ENCODE measurements at places on chromosomes 12 and 14. TPM values are rescaled to one million over a fixed set of nuclear protein-coding genes. Genes with fewer than 3 reads are reported as not detected.

GRCh38 chr12:88716240-88716639 lies 136.0 kb upstream of the KITLG start:
- no peak overlapping the region for H3K4me3 ChIP-seq
- no peak for DNase-seq
- no peaks in the 10 kb centered on the region for H3K27me3 ChIP-seq

DNA sequence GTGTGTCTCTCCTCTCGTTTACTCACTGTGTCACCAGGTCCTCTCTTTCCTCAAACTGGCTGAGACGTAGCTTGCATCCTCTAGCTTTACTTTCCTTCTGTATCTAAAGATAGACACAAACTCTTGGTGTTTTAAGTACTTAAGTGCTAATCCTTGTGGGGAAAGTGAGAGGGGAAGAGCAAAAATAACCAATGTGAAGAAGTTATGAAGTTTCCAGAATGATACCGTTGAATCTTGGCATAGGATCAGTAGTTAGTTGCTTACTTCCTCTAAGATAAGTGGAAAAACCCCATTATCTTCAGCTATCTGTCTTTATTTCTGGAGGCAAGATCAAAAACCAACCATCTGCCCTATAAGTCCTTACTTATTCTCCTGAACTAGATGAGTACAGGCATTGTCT lies 10.6 kb downstream of the FAR2 start:
- peak overlapping the region; percentile 7 for H3K4me3 ChIP-seq
- no peaks in the 10 kb centered on the region for H3K27me3 ChIP-seq
- peaks cover 14% of the 10 kb centered on the region for H3K4me1 ChIP-seq
- no peak overlapping the region for H3K27ac ChIP-seq
- DNase-seq = no peak
- no peaks in the 10 kb centered on the region for H3K36me3 ChIP-seq

DNA sequence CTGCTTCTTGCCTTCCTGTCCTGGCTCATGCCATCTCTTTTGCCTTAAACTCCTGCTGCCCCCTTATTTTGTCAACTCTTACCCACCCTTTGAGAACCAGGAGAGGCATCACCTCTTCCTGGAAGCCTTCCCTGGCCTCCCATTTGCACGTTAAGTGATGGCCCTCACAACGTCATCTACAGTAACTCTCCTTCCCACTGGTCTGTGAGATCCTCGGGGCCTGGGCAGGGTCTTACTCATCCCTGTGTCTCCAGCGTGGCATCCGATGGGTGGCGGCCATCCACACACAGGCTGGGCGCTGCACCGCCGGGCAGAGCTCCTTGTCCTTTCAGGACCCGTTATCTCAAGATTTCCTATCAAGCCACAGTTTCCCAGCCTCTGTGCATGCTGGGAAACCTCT lies 16.8 kb upstream of the CACNA2D4 start:
- peaks cover 4% of the 10 kb centered on the region for H3K4me1 ChIP-seq
- H3K36me3 ChIP-seq = peaks cover 17% of the 10 kb centered on the region
- no peak for DNase-seq
- no peaks in the 10 kb centered on the region for H3K27me3 ChIP-seq
- H3K27ac ChIP-seq = no peak overlapping the region

- DNase-seq = peak; percentile 42
- no peaks in the 10 kb centered on the region for H3K27me3 ChIP-seq
- H3K4me1 ChIP-seq = peaks cover 100% of the 10 kb centered on the region
- H3K36me3 ChIP-seq = peaks cover 87% of the 10 kb centered on the region
- peak overlapping the region; percentile 99 for H3K27ac ChIP-seq
- H3K4me3 ChIP-seq = peak overlapping the region; percentile 90
These were observed 53.9 kb downstream of the DAD1 start for GRCh38 chr14:22535126-22535525.

DNA sequence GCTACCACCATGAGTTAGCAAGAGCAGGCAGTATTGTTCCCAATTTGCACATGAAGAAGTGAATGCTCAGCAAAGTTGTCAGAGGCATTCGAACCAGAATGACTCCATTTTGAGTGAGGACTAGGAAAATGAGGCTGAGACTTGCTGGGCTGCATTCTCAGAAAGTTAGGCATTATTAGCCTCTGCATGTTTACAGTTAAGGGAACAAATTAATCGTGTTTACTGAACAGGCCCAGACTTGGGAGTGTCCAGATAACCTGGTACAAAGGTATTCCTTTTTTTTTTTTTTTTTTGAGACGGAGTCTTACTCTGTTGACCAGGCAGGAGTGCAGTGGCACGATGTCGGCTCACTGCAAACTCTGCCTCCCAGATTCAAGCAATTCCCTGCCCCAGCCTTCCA lies 22.5 kb upstream of the VWF start:
- no peak for DNase-seq
- no peaks in the 10 kb centered on the region for H3K27me3 ChIP-seq
- peaks cover 14% of the 10 kb centered on the region for H3K4me1 ChIP-seq
- no peak overlapping the region for H3K27ac ChIP-seq
- no peaks in the 10 kb centered on the region for H3K36me3 ChIP-seq

The TMEM233 gene
- total RNA-seq = not detected

The OTOGL gene
- not detected for total RNA-seq

The PTPRR gene
- total RNA-seq = not detected
